ENCODE measurements at places on chromosomes 5 and 9.

- peak overlapping the region; percentile 76 for H3K27ac ChIP-seq
- H3K4me3 ChIP-seq, result no peak overlapping the region
- DNase-seq, result no peak
- peaks cover 9% of the 10 kb centered on the region for H3K4me1 ChIP-seq
Measured at GRCh38 chr9:120918931-120919842, 7.4 kb downstream of the TRAF1 start.

- no peaks in the 10 kb centered on the region for H3K36me3 ChIP-seq
- H3K4me3 ChIP-seq, result no peak overlapping the region
- H3K27me3 ChIP-seq, result no peaks in the 10 kb centered on the region
- H3K4me1 ChIP-seq, result no peaks in the 10 kb centered on the region
- DNase-seq, result no peak
Measured at GRCh38 chr9:134860510-134860909, 20.1 kb upstream of the FCN2 start.

DNA sequence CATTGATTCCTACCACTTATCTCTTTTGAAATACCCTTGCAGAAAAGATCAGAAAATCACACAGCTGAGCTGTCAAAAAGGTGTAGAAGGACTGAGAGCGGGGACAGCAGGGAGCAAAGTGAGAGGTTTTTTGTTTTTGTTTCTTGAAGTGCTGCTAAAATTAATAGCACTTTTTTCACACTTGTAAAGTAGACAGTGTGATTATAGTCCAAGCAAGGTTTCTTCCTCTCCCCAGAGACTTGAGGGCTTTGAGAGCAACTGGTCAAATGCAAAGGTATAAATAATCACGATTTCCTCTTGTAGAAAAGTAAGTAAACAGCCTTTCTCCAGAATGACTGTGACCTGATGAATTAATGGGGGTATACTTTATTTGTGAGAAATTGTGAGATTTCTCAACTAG lies 326.9 kb downstream of the ZNF608 start:
- H3K36me3 ChIP-seq, result no peaks in the 10 kb centered on the region
- no peaks in the 10 kb centered on the region for H3K27me3 ChIP-seq
- H3K4me1 ChIP-seq, result no peaks in the 10 kb centered on the region

DNA sequence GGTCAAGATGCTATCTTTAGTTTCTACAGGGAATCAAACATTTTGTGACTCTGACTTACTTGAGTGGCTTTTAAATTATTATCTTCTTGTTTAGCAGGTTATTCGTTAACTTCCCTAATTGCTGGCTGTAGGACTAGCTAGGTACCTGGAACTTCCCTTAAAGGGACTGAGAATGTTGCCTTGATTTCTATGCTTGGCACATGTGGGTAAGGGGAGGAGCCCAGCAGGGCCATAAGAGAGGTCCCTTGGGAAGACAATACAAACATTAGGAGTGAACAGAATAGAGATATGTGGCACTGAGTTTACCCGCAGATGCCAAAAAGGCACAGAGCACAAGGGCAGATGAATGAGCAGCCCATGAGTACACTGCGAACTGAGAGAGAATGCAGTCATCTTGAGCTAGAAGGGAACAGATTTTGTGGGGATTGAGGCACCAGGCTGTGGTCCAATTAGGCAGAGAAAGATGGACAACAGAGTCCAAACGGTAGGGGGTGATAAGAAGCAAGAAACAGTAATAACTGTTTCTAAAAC lies 9.8 kb downstream of the CKMT2 start:
- no peaks in the 10 kb centered on the region for H3K4me1 ChIP-seq
- no peak overlapping the region for H3K4me3 ChIP-seq
- no peak for DNase-seq
- no peaks in the 10 kb centered on the region for H3K36me3 ChIP-seq
- no peak overlapping the region for H3K27ac ChIP-seq
- no peaks in the 10 kb centered on the region for H3K27me3 ChIP-seq

- no peaks in the 10 kb centered on the region for H3K36me3 ChIP-seq
- no peak overlapping the region for H3K27ac ChIP-seq
- no peaks in the 10 kb centered on the region for H3K27me3 ChIP-seq
- DNase-seq, result no peak
Measured at GRCh38 chr5:129173771-129174170, 79.2 kb downstream of the ISOC1 start.

DNA sequence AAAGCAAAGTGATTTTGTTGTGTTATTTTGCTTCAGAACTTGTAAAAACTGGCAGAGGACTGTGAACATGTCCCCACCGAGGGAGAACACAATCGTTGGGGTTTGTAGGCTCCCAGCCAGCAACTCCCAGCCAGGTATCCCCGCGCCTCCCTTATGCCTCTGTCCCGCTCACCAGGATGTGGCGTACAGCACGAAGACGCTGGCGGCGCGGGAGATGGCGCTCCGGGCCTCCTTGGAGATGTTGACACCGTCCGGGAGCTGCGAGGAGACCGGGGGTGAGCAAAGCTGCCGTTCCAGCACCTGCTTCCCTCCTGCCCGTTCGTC lies 630 bp downstream of the POLE3 start:
- no peaks in the 10 kb centered on the region for H3K36me3 ChIP-seq
- H3K4me3 ChIP-seq, result peak overlapping the region; percentile 84
- no peak for DNase-seq
- peak overlapping the region; percentile 92 for H3K27ac ChIP-seq
- H3K27me3 ChIP-seq, result no peaks in the 10 kb centered on the region

DNA sequence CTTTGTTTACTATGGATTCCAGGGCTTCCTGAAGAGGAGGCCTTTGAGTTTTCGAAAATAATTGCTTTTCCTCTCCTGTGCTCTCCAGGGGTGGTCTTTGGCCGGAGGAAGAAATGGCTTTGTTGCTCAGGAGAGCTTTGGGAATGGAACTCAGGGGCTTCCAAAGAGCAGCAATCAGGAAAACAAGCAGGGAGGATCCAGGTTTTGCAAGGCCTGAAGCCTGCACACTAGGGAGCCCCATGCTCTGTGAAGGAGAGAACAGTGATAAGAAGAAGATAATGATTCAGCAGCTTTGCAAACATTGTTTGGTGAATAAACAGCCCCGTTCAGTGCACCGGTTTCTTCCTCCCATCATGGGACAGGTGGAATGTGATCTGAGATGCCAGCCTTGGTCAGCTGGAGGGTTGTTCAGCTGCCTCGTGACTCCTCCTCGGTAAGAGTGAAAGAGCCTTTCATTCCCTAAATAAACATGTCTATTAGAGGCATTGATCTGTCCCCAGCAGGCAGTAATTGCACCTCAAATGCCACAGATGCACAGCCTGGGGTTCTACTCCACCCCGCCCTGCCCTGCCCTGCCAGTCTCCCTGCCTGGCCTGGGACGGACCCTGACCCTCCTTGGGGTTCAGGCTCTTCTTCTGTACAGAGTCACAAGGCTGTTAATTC lies 11.5 kb upstream of the ALDH1B1 start:
- no peaks in the 10 kb centered on the region for H3K27me3 ChIP-seq
- no peaks in the 10 kb centered on the region for H3K36me3 ChIP-seq
- no peak overlapping the region for H3K27ac ChIP-seq
- H3K4me3 ChIP-seq, result no peak overlapping the region
- DNase-seq, result peak; percentile 74

GRCh38 chr5:19172926-19173470 lies 815.0 kb downstream of the CDH18 start:
- no peaks in the 10 kb centered on the region for H3K4me1 ChIP-seq
- H3K4me3 ChIP-seq, result no peak overlapping the region

DNA sequence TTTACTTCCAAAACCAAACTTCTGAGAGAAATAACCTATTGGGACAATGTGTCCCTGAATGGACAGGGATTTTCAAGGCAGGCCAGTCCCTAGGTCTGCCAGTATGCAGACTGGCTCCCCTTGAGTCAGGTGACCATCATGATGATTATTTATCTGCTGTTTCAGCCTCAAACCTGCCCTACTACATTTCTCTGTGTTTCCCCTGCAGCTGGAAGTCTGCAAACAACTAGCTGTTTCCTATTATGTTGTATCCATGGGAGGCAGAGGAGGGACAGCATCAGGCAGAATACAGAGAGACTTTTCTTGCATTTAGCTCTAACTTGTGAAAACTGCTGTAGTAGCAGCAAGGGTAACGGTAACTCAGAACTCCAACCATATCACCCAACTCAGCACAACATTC lies 36.2 kb upstream of the IFNK start:
- no peaks in the 10 kb centered on the region for H3K36me3 ChIP-seq
- H3K4me1 ChIP-seq, result peaks cover 4% of the 10 kb centered on the region
- H3K27ac ChIP-seq, result no peak overlapping the region
- no peak for DNase-seq

- DNase-seq, result no peak
- H3K27ac ChIP-seq, result no peak overlapping the region
- H3K4me1 ChIP-seq, result peaks cover 9% of the 10 kb centered on the region
- H3K4me3 ChIP-seq, result no peak overlapping the region
- no peaks in the 10 kb centered on the region for H3K36me3 ChIP-seq
Measured at GRCh38 chr9:2838371-2839000, 5.4 kb downstream of the PUM3 start.

DNA sequence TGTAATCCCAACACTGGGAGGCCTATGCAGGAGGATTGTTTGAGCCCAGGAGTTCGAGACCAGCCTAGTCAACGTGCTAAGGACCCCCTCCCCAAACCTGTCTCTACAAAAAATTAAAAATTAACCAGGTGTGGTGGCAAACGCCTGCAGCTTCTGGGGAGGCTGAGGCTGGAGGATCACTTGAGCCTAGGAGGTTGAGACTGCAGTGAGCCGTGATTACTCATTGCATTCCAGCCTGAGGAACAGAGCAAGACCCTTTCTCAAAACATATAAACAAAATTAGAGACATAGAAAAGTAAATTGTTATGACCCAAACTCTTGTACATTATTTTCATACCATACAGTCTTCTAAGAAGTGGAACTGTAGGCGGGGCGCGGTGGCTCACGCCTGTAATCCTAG lies 1.1 kb downstream of the GPR107 start:
- no peaks in the 10 kb centered on the region for H3K27me3 ChIP-seq
- H3K27ac ChIP-seq, result no peak overlapping the region
- peak overlapping the region; percentile 80 for H3K4me3 ChIP-seq
- no peak for DNase-seq
- H3K36me3 ChIP-seq, result no peaks in the 10 kb centered on the region
- H3K4me1 ChIP-seq, result peaks cover 11% of the 10 kb centered on the region

DNA sequence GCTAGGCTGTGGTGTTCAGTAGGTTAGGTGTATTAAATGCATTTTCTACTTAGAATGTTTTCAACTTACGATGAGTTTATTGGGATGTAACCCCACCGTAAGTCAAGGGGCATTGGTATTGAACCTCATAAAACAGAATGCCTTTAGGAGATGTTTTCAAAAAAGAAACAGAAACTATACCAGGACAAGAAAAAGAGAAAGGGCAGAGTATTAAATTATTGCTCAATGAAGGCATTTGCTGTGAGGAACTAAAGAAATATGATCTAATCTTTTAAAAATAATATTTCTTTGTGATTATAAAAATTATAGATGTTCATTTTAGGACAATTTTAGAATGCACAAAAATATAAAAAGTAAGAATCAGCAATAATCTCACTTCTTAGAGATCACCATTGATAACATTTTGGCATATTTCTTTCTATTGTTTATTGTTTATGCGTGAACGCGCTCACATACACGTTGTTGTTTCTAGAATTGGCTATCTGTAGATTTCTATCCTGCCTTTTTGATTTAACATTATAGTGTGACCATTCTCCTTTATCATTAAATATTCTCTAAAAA lies 8.0 kb downstream of the GALNT12 start:
- no peaks in the 10 kb centered on the region for H3K4me1 ChIP-seq
- no peaks in the 10 kb centered on the region for H3K27me3 ChIP-seq
- no peak overlapping the region for H3K27ac ChIP-seq
- no peaks in the 10 kb centered on the region for H3K36me3 ChIP-seq

DNA sequence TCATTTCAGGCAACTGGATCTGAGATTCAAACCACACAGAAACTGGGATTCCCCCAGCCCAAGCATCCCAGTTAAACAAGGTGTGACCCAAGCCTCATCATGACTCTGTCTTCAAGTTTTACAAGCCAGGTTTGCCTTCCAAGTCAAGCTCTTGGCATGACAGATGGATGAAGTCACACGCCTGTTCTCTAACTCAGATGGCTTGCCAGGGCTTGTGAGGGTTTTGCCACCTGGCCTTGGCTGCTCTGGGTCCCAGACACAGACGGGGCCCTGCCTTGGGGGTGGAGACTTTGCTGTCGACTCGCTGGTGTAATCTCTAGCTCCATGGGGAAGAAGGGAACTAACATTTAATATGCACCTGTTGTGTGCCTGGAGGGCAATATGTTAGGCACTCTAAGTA lies 95.8 kb upstream of the RARS1 start:
- H3K4me3 ChIP-seq, result no peak overlapping the region
- H3K27me3 ChIP-seq, result no peaks in the 10 kb centered on the region
- no peaks in the 10 kb centered on the region for H3K4me1 ChIP-seq
- no peak for DNase-seq
- H3K27ac ChIP-seq, result no peak overlapping the region

DNA sequence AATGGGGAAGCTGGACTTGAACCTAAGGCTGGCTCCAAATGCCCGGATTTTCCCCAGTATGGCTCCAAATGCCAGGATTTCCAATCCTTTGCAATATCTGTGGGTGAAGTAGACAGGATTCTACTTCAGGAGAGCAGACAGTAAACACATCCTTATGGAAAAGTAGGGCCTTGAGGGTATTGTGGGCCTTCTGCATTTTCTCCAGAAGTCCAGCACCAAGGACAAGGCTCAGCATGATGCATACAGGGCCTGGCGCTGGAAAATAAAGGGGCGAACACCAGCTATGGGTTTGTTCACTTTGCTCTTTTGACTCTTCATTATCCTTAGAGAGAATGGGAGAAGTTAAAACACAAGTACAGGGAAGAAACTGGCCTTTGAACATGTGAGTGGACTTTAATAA lies 347.5 kb downstream of the SEMA5A start:
- no peaks in the 10 kb centered on the region for H3K36me3 ChIP-seq
- DNase-seq, result no peak
- H3K27ac ChIP-seq, result no peak overlapping the region
- H3K27me3 ChIP-seq, result no peaks in the 10 kb centered on the region
- H3K4me3 ChIP-seq, result no peak overlapping the region

GRCh38 chr5:78486218-78486617 lies 125.8 kb downstream of the SCAMP1 start:
- DNase-seq, result no peak
- H3K27me3 ChIP-seq, result no peaks in the 10 kb centered on the region
- H3K36me3 ChIP-seq, result peaks cover 6% of the 10 kb centered on the region
- H3K4me1 ChIP-seq, result peaks cover 5% of the 10 kb centered on the region
- no peak overlapping the region for H3K27ac ChIP-seq
- H3K4me3 ChIP-seq, result no peak overlapping the region

GRCh38 chr5:111735583-111736270 lies 21.3 kb downstream of the NREP start:
- no peaks in the 10 kb centered on the region for H3K27me3 ChIP-seq
- no peaks in the 10 kb centered on the region for H3K4me1 ChIP-seq
- no peak overlapping the region for H3K27ac ChIP-seq

- H3K4me3 ChIP-seq, result peak overlapping the region; percentile 53
- H3K27me3 ChIP-seq, result no peaks in the 10 kb centered on the region
- no peaks in the 10 kb centered on the region for H3K36me3 ChIP-seq
- H3K27ac ChIP-seq, result peak overlapping the region; percentile 72
Measured at GRCh38 chr9:87498046-87498810, 561 bp downstream of the DAPK1 start.

- DNase-seq, result no peak
- H3K27me3 ChIP-seq, result no peaks in the 10 kb centered on the region
- no peak overlapping the region for H3K4me3 ChIP-seq
Measured at GRCh38 chr9:38434853-38435252, 10.6 kb upstream of the IGFBPL1 start.
